Memory B cell (primary cell): ENCODE measurements at places on chromosomes 16 and 17.

GRCh38 chr17:78831688-78832540 lies 8.7 kb downstream of the USP36 start:
- DNase-seq = no peak

DNA sequence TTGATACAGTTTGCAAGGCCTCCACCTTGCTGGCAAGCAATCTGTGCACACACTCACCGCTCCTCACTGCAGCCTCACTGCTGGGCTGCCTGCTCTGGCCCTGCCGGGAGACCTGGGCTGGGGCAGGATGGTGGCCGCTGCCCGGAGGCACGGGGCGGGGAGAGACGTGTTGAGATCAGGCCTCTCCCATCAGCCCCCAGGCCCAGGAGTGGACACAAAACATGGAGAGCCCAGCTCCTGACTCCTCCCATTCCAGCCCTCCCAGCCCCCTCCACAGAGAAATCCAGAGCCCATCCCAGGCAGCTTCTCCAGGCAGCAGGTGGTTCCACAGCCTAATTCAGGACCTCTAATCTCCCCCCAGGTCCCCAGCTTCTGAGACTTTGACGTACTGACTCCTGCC lies 23.1 kb upstream of the RPL38 start:
- DNase-seq = no peak

DNA sequence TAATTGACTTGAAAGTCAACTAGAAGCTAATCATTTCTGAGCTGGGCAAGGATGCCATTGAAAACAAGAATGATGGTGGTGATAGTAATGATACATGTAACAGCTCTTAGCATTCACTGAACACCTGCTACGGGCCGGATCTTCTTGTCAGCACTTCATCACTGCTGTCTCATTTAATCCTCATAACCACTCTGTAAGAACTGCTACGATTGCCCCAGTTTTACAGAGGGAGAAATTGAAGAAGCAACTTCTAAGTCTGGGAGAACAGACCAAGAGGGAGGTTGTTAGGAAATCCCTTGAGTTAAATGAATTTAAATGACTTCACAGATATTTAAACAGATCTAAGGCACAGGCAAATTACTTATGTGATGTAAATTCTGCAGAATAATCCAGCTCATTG lies 7.0 kb upstream of the GAN start:
- no peak for DNase-seq

DNA sequence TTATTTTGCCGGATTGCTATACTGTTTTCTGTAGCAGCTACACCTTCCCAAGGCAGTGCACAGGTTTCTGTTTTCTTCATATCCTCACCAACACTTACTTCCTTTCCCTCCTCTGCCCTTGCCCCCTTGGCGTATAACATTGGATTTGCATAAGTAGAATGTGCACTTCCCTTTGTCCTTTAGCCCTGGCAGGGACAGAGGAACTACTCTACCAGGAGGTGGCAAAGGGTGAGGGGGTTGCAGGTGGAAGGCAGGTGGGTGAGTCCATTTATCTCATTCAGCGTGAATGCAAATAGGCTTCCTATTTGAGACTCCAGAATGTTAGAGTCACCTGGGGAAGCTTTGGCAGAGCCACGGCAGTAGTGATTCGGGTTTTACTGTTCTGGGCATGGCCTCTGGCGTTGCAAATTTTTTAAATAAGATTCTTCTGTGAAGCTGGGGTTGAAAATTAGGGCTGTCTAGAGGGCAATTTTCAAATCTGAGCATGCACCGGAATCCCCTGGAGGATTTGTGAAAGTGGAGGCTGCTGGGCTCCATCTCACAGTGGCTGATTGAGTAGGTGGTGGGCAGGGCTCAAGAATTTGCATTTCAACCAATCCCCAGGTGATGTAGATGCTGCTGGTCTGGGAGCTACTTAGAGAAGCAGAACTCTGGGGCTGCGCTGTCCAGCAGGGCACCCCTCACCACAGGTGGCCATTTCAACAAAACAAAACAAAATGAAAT lies 84.7 kb downstream of the PLCG2 start:
- peak; percentile 53 for DNase-seq

DNA sequence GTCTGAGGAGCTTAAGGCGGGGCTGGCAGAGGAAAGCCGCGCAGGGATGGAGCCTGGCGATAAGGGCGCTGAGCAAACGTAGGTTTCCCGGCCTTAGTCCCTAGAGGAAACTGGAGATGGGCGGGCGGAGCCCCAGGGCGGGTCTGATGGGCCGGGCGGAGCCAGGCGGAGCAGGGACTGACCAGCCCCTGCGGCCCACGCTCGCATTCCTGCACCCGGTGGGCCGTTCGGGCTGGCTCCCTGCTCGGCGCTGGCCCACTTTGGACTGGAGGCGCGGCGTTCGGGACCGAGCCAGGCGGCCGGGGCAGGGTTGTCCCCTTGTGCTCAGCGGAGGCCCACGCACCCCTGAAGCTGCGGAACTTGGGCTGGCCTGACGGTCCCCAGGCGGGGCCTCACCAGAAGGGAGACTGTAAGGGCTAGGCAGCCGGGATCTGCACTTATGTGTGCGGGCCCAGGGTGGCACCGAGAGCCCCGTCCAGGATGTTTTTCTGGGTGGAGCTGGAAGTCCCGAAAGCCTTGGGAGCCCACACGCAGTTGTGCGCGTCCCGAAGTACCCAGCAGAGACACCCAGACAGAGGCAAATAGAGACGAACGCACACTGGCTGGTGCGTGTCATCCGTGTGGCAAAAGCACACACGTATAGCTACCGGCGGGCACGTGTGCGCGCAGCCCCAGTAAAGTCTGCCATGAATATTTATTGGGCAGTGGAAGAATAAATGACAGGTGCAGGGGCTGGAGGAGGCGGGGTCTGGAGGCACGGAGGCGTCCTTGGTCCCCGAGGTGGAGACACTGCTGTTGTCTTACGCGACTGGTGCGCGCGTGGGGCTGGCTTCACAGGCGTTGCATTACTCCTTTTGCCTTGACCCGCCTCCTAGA lies 1.4 kb downstream of the PYDC1 start:
- peak; percentile 40 for DNase-seq

GRCh38 chr16:50269061-50269705 lies 2.8 kb downstream of the ADCY7 start:
- DNase-seq = no peak

- DNase-seq = no peak
Measured at GRCh38 chr17:42275527-42276358, 448 bp downstream of the STAT5B start.

GRCh38 chr16:46822270-46822669 lies 8.7 kb downstream of the C16orf87 start:
- no peak for DNase-seq

- DNase-seq = peak; percentile 16
Measured at GRCh38 chr17:33674685-33675084, 381.6 kb upstream of the ASIC2 start.

DNA sequence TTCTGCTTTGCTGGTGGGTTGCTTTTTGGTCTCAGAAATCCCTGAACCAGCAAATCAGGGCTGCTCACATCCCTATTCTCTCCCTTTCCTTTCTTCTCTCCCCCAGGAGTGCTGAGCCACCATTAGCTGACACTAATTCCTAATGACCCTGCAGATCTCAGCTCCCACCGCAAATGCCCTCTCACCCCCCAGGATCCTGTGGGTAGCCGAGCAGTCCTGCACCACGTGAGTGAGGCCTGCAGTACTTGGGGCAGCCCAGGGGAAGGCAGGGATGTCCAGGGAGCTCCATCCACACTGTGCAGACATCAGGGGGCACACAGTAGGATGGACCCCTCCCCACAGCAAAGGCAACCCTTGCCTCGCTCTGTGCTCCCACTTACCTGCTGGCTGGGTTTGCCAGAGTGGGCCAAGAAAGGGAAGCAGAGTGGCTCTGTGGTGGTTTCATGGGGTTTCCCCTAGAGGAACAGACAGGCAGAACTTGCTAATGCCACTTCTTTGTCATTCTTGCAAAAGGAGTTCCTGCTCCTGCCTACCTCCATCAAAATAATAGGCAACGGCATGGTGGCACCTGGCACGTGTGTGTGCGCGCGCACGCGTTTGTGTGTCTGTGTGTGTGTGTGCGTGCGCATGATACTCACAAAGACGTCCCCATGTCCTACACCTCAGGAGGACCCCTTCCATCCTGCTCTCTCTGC lies 135.6 kb downstream of the GAS7 start:
- DNase-seq = no peak

DNA sequence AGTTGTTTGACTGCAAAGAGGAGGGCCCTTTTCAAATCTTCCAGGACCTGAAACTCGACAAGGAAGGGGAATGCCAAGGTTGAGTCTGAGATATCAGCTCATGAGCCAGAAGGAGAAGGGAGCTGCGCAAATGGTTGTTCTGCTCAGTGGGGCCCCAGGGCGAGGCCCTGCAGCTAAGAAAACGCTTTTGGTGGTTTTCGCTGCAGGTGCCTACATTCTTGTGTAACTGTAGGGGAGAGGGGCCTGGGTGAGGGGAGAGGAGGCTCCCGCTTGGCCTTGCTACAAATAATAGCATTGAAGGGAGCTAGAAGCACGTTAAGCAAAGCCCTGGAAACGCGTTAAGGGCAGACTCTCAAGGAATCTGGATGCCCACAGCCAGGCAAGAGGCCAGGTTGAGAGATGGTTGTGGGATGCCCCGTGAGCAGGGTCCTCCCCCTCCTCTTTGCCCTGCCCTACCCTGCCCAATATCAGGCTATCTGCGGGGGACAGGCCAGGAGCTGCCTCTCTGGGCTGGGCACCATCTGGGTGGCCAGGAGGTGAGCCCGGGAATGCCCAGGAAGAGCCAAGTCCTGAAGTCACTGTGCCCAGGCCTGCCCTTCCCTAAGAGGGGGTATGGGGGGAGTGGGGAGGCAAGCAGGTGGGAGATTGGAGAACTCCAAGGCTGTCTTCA lies 21.9 kb downstream of the GPR142 start:
- no peak for DNase-seq

- DNase-seq = no peak
Measured at GRCh38 chr17:30316736-30317135, 17.1 kb downstream of the TMIGD1 start.

GRCh38 chr16:67150833-67151396 lies at the start of gene B3GNT9:
Gene B3GNT9 (minus strand): TSS chr16:67150998. CDS start chr16:67150485, 513 bp downstream.
- DNase-seq = no peak

DNA sequence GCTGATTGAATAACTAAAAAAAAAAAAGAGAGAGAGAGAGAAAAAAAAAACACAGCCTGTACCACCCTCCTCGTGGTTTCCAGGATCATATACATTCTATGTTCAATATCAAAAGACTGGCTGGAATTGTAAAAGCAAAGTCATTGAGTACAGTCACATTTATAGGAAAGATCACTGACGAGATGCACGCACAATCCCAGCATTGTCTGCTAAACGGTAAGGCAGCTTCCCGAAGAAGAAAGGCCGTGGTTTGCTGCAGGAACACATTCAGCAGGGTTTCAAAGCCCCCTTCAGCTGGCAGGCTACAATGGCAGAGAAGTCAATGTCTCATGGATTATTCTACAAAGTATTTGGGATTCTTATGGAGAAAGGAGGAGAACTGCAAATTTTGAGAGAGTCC lies 9.3 kb downstream of the NQO1 start:
- no peak for DNase-seq

- no peak for DNase-seq
Measured at GRCh38 chr16:21156767-21157467, 1.6 kb upstream of the LDAF1 start.

- DNase-seq = no peak
Measured at GRCh38 chr17:3907483-3908216, 8.6 kb downstream of the P2RX1 start.

- DNase-seq = no peak
Measured at GRCh38 chr16:15521758-15522509, 87.5 kb downstream of the BMERB1 start.

- DNase-seq = no peak
Measured at GRCh38 chr17:61389670-61390478, 9.8 kb upstream of the TBX2 start.

DNA sequence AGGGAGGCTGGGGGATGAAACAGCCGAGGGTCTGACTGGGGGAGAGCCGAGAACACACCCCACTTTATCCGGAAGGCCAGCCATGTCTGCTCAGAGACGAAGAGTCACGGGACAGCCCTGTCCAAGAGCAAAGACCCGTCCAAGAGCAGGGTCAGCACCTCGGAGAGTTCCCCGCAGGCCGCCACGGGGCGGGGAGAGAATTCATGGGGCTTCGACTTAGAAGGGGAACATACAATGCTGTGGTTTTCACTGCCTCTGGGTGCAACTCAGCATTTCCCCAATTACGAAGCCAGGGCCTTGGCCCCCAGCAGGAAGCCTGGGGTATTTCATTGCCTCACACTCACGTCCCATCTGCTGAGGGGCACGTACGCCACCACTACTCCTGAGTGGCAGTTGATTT lies 59.3 kb downstream of the JPH3 start:
- peak; percentile 23 for DNase-seq

DNA sequence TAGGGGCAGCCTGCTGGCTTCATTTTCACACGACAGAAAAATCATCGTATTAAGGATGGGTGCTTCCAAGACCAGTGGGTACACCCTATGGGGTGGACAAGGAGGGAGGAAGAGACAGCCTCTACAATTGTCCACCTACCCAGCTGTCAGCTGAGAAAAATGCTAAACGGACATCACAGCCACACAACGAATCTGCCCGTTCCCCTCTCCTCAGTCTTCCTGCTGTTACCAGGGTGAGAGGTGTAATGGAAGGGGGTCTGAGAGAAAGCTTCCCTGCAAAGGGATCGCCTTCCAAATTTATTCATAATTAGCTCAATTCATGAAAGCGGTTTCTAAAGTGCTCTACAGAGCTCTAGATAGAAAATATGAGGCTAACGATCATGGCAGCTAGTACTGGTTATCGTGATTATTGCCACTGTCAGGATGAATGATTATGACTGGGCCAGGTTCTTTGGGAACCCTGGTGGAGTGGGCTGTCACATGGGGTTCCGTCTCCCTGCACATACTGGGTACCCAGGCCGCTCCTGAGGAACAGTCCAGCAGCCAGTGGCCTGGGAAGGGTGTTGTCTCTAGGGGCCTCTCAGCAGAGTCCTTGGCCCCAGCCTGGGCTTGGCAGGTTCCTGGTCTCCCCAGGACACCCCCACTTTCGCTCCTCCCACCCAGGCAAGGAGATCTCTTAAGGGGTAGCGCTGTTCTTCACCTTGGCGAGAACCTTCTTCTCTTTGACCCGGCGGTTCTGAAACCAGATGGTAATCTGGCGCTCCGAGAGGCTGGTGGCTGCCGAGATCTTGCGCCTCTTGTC lies 2.2 kb downstream of the HOXB13 start:
- DNase-seq = no peak
